ENCODE measurements at places on chromosomes 12 and 14.

GRCh38 chr12:19227190-19227879 is 97.8 kb downstream of the PLEKHA5 start:
- no peak for DNase-seq

- no peak for DNase-seq
Observed at GRCh38 chr14:55638665-55639064, 58.7 kb downstream of the KTN1 start.

- no peak for DNase-seq
Observed at GRCh38 chr14:39319381-39319780, 85.7 kb downstream of the MIA2 start.

- DNase-seq = no peak
Observed at GRCh38 chr12:90062799-90063198, 354.2 kb upstream of the ATP2B1 start.
